ENCODE measurements at places on chromosomes 2 and 18.
A peak's percentile ranks its signal among the peaks of the same experiment; 100 is the strongest.

- no peak for DNase-seq
Measured at GRCh38 chr2:138960191-138960590, 180.0 kb upstream of the NXPH2 start.

DNA sequence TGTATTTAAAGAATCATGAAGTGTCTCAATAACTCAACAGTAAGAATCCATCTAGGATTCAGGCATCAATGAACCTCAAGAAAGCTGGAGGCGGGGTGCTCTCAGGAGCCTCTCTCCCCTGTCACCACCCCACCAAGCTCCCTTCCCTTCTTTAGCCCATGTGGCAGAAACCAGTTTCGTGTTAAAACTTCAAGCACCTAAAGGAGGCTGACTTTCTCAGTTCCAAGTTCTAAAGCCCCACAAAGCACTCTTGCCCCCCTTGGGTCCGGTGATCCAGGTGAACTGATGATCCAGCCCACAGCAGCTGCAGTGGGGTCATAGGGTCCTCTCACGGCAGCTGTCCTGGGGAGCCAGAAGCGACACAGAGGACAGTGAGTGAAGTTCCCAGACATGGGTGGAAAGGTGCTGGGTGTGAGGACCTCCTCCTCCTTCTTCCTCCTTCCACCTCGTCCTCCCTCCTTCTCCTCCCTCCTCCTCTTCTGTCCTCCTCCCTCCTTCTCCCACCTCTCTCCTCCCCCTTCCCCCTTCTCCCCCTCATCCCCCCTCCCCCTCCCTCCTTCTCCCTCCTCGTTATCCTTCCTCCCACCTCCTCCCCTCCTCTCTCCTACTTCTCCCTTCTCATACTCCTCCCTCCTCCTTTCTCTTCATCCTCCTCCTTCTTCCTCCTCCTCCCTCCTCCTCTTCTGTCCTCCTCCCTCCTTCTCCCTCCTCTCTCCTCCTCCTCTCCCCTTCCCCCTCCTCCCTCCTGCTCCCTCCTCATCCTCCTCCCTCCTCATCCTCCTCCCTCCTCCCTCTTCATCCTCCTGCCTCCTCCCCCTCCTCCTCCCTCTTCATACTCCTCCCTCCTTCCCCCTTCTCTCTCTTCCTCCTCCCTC, 192.4 kb upstream of the AGAP1 start:
- DNase-seq = no peak

DNA sequence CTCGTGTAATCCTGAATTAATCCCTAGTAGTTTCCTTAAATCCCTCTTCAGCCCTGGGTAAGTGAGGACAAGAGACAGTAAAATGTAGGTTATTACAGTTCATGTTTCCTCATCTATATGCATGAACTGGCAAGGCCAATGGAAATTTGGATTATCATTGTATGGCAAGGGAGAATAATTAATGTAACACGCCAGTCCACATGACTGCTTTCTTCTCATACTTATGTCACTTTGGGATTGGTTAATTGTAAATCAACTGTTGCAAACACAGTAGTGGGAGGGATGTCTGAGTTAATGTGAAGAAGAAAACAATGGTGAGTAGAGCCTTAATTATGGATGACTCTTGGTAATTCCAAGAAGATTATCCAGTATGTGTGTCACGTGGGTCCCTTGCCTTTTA, 1.7 kb upstream of the SERPINB7 start:
- no peak for DNase-seq

DNA sequence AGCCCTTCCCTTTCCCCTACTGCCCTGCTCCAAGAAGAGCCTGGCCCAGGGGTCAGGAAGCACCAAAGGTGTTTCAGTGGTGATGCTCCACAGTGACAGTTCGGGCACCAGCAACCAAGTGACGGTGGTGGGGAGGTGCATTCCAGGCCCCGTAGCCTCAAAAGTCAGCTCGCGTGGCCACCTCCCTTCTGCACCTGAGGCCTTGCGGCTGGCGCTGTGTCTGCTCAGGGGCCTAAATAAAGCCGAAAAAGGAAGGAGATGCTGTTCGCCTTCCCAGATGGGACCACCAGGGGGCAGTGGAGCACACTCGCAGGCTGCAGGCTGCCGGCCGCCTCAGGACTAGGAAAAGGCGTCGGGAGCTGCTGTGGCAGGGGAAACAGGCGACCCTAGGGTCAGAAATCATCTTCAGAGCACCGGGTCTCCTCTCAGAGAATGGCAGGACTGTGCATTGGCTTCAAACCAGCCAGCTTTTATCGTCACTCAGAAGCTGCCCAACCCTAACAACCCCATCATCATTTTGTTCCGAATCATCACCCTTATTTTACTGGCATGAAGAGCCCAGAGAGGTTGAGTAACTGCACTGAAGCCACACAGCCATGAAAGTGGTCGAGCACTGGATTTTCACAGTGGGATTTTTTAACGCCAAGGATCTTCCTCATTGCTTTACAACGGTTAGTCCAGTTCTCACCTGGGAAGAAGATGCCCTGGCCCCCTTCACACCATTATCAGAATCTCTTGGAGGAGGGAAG, 213.0 kb upstream of the CELF4 start:
- DNase-seq = no peak

- no peak for DNase-seq
Measured at GRCh38 chr2:141482697-141483096, 648.1 kb downstream of the LRP1B start.

DNA sequence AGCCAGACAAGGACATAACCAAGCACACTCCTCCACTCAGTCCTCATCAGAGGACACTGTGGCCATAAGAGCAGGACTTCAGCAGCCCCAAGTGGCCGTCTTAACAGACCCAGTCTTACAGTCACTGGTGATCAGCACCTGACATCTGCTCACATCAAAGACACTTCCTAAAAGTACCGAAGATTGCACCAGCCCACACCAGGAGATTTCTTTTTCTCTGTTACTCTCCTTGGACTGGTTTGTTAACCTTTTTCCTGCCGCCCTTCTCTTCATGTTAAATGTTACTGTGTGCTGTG, 44.1 kb downstream of the MRPS5 start:
- no peak for DNase-seq

GRCh38 chr2:18668221-18668620, 78.9 kb upstream of the NT5C1B start:
- DNase-seq = no peak

GRCh38 chr2:237603718-237604362, 13.3 kb upstream of the RAB17 start:
- peak; percentile 35 for DNase-seq

- no peak for DNase-seq
Measured at GRCh38 chr2:170271340-170271739, 93.4 kb downstream of the MYO3B start.

- no peak for DNase-seq
Measured at GRCh38 chr2:126425943-126426342, 230.0 kb upstream of the GYPC start.

DNA sequence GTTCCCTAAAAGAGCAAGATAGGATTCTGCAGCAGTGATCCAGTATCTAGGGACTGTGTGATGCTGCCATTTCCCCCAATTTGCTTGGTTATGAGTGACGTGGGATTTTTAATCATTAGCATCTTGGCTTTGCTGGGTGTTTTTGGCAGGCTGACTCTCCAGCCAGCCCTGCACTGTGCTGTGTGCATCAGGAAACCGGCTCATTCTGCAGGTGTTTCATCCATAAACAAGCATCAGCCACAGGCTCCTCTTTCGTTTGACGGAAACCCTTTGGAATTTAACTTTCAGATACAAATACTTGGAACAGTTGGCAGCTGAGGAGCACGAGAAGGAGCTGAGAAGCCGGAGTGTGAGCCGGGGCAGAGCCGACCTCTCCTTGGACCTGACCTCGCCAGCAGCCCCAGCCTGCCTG, 135.9 kb downstream of the TPGS2 start:
- no peak for DNase-seq

DNA sequence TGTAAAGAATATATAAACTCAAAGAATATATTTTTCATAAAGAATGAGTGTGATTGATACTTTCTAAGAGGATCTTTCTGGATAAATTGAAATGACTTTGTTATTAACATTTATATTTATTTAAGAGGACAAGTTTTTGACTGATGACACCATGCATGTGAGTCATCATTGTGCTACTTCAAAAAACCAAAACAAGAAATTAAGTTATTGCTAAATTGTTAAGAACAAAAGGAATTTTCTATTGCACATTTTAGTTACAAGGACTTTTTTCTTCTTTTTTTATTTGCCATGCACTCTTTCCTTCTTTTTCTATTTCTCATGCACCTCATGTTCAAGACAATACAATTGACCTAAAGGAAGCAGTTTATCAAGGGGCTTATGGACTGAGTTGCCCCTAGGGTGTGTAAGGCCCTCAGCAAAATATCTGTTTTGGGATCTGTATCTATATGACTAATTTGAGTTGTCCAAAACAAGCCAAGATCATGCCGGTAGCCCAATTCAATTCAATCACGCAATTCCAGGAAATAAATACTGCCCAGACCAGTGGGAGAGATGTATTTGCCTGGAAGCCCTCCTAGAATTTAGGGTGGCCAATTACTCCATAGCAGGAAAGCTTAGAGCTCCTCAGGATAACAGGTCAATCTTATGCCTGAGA, 654.3 kb downstream of the METTL4 start:
- DNase-seq = no peak

Measured in stimulated activated naive CD4-positive, alpha-beta T cell treated with Interleukin-2 at 50 U/mL for 16 hours (primary cell).